ENCODE measurements at places on chromosomes 2 and 18.

DNA sequence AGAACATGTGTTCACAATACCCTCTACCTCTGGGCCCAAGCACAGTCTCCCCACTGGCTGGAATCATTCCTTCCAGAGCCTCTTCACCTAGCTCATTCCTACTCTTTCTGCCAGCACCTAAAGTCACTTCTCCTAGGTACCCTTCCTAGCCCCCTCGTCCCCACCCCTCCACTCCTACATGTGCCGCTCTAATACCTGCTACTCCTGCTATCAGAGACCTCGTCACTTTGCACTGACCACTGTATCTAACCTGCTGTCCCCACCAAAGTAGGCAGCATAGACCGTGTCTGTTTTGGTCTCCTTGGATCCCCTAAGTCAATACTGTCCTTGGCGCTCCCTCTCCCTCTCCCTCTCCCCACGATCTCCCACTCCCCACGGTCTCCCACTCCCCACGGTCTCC is 53.2 kb upstream of the PKDCC start:
- no peak for DNase-seq

- no peak for DNase-seq
Measured at GRCh38 chr2:30412684-30413570, 34.1 kb upstream of the LCLAT1 start.

- DNase-seq: no peak
Measured at GRCh38 chr18:26689226-26689879, 141.0 kb upstream of the KCTD1 start.

DNA sequence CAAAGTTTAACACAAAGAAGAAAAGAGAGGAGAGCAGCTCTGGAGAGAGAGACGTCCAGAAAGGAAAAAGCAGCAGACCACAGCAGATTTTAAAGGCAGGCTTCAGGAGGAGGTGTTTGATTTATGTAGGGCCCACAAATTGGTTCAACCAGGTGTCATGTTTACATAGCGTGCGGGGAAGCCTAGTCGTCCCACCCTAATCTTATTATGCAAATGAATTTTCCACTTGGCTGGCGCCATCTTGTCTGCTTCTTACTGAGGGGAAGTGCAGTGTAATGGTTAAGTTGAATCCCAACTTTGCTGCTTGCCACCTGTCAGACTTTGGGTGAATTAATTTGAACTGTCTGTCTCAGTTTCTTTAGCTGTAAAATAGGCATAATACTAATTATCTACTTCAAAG is 282.4 kb upstream of the CYRIA start:
- DNase-seq: no peak

DNA sequence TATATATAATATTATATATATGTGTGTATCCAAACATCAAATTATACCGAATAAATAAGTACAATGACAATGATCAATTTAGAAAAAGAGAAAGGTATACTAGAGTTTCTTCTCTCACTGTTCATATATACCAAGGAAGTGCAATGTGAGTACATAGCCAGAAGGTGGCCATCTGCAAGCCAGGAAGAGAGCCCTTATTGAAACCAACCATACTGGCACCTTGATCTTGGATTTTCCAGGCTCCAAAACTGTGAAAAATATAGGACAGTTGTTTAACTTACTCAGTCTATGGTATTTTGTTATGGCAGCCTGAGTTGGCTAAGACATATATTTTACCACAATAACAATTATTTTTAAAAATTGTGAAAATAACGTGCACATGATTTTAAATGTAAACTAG is 1490.2 kb upstream of the SLC39A10 start:
- no peak for DNase-seq

- DNase-seq: no peak
Measured at GRCh38 chr2:231908584-231908983, 17.6 kb downstream of the NPPC start.

DNA sequence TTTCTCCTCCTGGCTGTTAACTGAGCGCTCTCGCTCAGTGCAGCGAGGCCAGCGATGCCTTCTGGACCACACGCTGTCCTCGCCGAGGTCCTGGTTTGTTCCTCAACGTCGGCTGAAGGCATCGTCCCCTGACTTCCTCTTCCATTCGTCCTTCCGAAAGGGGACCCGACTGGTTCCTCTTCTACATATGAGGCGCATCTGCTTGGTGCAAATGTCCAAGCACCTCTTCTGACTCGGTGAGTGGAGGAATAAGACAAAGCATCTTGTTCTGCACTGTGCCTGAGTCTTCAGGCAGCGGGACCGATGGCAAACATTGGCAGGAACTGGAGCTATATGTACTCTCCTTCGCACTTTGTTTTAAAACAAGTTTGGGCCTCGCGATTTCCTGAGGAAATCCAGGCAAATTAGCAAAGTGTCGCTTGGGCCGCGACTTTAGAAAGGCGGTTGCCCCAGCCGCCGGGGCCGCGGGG is 621 bp upstream of the KCNS3 start:
- DNase-seq: no peak

- no peak for DNase-seq
Measured at GRCh38 chr18:30175621-30176225, 866.8 kb downstream of the DSC3 start.

DNA sequence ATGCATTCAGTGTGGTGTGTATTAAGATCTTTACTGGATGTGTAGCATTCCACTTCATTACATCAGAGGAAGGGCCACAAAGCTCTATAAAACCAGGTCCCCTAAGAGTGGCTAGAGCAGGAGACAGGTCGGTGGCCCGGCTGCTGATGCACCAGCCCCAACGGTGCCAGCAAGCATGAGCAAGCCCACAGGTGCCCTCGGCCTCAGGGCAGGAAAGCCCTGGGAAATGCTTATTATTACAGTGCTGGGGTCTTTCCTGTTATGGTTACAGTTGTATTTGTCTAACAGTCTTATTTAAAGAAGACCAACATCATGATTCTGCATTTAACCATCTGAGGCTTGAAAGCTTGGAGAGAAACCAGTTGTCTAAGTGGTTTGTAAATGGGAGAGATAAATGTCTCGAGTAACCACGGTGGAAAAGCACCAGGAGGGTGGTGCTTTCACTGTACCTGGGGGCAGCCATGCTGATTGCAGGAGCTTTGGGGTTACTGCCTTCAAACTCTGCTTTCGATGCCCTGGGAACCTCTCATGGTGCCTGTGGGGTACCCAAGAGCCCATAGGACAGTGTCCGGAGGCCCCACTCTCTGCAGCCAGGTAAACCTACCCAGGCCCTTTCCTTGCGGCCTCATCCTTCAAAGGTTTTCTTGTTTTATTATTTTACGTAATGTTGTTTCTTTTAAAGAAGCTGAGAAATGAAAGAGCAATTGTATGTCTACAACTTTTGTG is 133.1 kb downstream of the SH3RF3 start:
- DNase-seq: no peak

- no peak for DNase-seq
Measured at GRCh38 chr2:170463206-170463537, 252.0 kb upstream of the SP5 start.

DNA sequence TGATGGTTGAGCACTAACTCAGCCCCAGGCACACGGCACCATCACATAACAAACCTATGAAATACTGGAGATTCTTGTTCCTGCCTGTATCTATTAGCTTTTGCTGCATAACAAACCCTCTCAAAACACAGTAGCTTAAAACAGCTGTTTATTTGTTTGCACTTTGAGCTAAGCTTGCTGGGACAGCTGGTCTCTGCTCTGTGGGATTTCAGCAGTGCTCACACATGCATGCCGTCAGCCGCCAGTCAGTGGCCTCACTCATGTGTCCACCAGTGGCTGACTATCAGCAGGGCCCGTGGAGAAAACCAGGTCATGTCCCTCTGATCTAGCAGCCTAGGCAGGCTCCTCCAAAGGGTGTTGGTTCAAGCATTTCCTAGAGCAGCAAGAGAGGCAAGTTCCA is 52.8 kb upstream of the RAB12 start:
- no peak for DNase-seq

DNA sequence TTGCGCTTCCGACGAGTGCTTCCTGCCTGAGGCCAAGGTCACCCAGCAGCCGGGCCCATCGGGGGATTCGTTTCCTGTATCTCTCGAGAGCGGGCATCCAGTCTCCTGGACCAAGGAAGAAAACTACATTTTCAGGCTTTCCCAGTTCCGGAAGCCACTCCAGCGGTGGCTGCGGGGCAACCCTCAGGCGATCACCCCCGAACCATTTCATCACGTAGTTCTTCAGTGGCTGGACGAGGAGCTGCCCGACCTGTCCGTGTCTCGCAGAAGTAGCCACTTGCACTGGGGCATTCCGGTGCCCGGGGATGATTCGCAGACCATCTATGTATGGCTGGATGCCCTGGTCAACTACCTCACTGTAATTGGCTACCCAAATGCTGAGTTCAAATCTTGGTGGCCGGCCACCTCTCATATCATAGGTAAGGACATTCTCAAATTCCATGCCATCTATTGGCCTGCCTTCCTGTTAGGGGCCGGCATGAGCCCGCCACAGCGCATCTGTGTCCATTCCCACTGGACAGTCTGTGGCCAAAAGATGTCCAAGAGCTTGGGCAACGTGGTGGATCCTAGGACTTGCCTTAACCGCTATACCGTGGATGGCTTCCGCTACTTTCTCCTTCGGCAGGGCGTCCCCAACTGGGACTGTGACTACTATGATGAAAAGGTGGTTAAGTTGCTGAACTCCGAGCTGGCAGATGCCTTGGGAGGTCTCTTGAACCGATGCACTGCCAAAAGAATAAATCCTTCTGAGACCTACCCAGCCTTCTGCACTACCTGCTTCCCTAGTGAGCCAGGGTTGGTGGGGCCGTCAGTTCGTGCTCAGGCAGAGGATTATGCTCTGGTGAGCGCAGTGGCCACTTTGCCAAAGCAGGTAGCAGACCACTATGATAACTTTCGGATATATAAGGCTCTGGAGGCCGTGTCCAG is 1.0 kb downstream of the MARS2 start:
- peak; percentile 33 for DNase-seq

DNA sequence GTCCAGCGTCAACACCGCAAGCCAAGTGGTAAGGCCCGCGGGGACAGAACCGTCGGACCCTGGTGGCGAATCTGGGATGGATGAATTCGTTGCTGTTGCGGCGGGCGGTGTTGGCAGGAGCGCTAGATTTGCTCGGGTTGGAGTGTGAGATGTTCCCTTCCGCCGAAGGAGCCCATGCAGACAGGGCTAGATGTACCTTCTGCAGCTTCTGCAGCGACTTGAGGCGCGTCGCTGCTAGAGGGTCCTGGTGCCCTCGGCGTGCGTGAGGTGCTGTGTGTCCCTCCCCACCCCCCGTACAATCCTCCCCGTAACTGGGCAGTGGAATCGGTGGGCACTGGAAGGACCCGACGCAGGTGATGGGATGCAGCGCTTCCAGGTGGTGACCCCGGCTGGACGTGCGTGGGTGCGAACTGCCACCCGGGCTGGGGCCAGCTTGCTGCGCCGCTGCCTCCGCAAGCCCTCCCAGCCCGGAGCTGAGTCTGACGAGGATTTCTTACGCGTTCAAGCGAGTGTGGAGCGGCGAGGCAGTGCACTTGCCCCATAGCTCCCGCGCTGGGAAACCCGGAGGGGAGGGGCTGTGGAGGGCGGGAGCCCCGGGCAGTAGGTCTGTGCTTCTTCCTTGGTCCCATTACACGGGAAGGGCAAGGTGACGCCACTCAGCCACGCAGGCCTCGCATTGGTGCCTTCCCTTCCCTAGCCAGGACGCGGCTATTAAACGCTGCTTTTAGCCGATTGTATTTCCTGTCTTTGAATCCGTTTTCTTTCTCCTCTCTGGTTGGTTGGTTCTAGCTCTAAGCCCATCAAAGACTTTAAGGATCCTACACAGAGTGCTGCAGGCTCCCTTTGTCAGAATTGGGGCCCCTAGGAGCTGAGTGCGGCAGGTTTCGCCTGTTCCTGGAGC is 34.2 kb downstream of the CHRNA1 start:
- DNase-seq: peak; percentile 20

- DNase-seq: no peak
Measured at GRCh38 chr18:50704357-50704940, 115.4 kb downstream of the MRO start.

- no peak for DNase-seq
Measured at GRCh38 chr2:207150284-207150683, 15.5 kb downstream of the KLF7 start.

GRCh38 chr2:200985799-200986198 is 22.3 kb upstream of the ORC2 start:
- DNase-seq: no peak

- DNase-seq: no peak
Measured at GRCh38 chr18:55239740-55240139, 280.5 kb upstream of the CCDC68 start.

GRCh38 chr2:24891201-24891600 is 28.8 kb downstream of the ADCY3 start:
- no peak for DNase-seq

- DNase-seq: no peak
Measured at GRCh38 chr2:152513029-152513428, 178.1 kb downstream of the FMNL2 start.

Data from CD4-positive, alpha-beta T cell treated with Interleukin-6 at 100 ng/mL for 8 hours (primary cell).